ENCODE measurements at places on chromosomes 16 and 17.

GRCh38 chr17:69411766-69412165 lies 2.7 kb upstream of the MAP2K6 start:
- no peak for DNase-seq

GRCh38 chr17:7992924-7993323 lies 9.5 kb upstream of the GUCY2D start:
- DNase-seq, result no peak

DNA sequence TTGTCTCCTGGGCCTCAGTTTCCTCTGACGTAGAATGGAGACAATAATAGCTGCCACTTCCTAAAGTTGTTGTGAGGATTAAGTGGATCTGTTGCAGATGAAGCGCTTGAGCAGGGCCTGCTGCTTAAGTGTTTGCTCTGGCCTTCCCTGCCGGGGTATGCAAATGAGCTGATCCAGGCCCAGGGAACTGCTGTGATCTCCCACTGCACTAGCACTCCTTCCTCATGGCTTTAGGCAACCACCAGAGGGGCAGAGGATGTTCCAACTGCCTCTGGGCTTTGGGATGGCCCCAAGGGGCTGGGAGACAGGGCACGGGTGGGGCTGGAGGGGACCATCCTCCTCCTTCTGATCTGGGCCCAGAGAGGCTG lies 6.2 kb downstream of the SBK1 start:
- no peak for DNase-seq

DNA sequence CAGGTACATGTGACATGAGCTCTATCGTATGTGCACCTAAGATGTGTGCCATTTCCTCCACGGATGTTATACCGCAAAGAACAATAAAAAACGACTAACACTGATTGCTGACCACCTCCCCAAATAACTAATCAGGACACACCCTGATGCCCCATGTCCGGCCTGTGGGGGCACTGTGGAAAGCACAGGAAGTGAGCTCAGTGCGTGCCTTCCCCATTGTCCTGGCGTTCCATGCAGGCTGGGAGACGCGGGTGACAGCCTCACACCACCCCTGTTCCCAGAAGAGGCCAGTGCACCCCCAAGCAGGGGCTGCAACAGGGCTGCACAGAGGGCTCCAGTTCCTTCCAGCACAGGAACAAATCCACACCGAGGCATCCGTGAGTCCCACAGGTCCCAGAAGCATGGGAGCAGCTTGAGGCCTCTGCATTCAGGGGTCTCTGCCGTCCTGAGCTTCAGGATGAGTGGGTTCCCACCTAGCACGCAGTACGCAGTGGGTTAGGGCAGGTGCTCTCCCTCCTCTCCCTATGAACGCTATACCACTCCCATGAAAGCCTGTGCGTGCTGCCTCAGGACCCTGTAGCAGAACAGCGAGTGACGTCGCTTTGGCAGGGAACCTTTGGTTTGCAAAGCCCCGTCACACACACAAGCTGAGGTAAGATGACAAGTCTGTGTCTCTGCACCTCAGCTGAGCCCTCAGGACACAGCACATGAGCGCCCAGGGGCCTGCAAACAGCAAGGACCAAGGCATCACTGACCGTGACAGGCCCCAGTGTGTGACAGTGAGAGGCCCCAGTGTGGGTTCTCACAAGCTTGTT lies 117.7 kb downstream of the ZNF778 start:
- no peak for DNase-seq

DNA sequence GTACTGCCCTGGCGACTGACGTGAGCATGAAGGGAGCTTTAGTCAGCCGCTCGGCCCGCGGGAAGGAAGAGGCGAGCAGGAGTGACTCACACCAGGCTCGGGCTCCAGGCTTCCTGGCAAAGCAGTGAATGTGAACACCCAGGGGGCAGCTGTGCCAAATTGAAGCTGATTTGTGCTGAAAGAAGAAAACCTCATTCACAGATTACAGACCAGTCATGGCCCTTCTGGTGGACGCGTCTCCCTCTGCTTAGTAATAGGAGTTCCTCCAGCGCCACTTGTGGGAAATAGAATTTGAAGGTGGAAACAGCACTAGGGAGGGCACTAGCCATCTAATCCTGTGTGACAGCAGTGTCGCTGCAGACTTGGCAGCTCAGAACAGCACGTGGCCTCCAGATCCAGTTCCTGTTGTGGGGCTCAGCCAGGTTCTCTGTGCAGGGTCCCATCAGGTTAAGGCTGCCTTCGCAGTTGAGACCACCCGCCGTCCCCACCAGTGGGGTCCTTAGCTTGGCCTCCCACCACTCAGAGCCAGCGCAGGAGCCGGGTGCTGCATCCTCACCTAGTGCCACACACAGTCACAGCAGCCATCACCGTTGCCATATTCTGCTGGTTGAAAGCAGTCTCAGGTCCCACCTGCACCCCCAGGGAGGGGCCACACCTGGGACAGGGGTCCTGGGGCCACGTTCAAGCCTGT lies 164.5 kb upstream of the CHMP6 start:
- DNase-seq, result no peak

DNA sequence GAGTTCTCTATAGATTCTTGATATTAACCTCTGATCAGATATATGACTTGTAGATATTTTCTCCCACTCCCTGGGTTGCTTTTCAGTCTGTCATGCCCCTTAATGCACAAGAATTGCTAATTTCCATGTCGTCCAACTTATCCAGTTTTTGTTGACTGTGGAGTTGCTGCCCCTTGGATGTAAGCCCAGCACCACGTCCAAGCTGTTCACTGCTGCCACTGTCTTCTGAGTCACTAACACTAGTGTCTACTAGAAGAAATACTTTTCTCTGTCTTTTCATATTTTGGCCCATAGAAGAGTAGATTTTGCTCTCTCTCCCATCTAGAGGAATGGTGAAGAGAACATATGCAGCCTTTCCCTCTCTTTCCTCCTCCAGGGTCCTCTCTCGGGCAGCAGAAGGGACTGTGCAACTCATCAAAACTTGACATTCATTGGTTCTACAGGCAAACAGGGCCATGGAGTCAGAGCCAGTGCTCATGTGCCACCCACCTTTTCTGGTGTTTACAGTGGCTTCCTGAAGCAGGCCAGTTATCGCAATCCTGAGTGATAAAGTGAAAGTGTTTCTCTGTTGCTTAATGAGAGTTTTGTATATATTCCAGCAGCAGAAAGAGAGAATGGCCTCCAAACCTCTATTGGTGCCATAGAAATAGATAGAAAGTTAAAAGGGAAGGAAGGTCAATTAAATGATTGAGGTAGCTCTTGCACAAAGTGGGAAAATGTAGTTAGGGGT lies 22.6 kb upstream of the PMP22 start:
- no peak for DNase-seq

- no peak for DNase-seq
Measured at GRCh38 chr17:15350777-15351477, 9.5 kb upstream of the TEKT3 start.

All from T-helper 22 cell (primary cell).